ENCODE measurements at places on chromosomes 2 and 18.

- no peak for DNase-seq
These were observed 96.4 kb downstream of the DTNA start for GRCh38 chr18:34806527-34806926.

DNA sequence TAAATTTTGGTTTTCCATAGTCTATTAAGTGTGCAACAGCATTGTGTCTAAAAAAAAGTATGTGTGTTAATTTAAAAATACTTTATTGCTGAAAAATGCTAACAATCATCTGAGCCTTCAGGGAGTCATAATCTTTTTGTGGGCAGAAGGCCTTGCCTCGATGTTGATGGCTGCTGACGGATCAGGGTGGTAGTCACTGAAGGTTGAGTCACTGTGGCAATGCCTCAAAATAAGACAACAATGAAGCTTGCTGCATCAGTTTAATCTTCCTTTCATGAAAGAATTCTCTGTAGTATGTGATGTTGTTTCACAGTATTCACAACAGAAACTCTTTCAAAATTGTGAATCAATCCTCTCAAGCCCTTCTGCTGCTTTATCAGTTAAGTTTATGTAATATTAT, 31.3 kb downstream of the HDHD2 start:
- no peak for DNase-seq

DNA sequence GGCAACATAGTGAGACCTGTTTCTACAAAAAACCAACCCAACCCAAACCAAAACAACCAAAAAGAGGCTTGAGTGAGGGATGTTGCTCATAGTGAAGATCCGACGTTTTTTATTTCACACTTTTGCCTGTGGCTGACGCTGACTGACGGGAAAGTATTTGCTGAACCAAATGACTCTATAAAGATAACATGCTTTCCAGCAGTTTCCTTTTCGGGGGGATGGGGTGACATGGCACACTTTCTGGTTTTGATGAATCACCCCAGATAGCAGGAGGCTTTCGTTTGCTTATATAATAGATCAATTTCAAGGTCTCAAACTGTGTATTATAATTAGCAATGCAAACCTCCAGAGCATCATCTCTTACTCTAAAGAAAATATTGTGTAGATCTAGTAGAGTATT, 150.8 kb downstream of the AQP4 start:
- DNase-seq = no peak

GRCh38 chr2:27049422-27050280, 1.8 kb upstream of the AGBL5 start:
- DNase-seq = no peak

- no peak for DNase-seq
These were observed 136.2 kb downstream of the PXDN start for GRCh38 chr2:1607971-1608688.

DNA sequence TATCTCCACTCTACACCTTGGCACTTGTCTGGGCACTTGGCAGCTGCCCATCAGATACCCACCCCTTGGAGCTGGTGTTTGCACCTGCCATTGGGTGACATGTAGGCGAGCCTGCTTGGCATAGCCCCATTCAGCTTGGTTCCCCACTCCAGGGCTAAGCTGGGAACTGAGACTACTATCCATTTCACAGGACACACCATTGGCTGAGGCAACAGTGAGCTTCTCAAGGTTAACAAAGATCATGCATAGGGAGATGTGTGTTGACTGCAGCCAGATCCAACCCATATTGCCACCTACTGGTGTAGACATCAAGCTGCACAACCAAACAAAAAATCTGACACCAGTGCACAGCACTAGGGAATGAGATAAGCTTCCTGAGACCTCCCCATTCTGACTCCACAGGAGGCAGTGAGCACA, 1389.8 kb upstream of the TMEFF2 start:
- DNase-seq = no peak
